Trophoblast cell (in vitro differentiated cells and primary cell): ENCODE measurements at places on chromosomes 11 and 22.
A peak's percentile ranks its signal among the peaks of the same experiment; 100 is the strongest.

DNA sequence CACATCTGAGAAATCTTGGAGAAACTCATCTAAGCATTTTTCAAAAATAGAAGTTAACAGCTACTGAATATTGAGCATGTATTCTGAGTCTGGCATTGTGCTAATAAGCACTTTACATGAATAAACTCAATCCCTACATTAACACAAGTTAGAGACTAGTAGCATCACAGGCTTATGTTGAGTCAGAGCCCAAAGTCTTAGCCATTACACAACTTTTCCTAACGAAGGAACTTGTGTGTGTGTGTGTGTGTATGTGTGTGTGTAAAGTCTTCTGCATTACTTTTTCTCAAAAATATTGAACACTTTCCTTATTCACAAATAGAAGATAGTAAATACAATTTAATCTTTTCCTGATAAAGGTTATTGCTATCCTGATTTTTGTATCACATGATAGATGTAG, 8.7 kb upstream of the CLPB start:
- no peak for DNase-seq

- DNase-seq: no peak
Observed at GRCh38 chr11:117441146-117441975, 113.7 kb downstream of the CEP164 start.

GRCh38 chr11:6663794-6664469, 8.3 kb upstream of the DCHS1 start:
- DNase-seq: no peak

DNA sequence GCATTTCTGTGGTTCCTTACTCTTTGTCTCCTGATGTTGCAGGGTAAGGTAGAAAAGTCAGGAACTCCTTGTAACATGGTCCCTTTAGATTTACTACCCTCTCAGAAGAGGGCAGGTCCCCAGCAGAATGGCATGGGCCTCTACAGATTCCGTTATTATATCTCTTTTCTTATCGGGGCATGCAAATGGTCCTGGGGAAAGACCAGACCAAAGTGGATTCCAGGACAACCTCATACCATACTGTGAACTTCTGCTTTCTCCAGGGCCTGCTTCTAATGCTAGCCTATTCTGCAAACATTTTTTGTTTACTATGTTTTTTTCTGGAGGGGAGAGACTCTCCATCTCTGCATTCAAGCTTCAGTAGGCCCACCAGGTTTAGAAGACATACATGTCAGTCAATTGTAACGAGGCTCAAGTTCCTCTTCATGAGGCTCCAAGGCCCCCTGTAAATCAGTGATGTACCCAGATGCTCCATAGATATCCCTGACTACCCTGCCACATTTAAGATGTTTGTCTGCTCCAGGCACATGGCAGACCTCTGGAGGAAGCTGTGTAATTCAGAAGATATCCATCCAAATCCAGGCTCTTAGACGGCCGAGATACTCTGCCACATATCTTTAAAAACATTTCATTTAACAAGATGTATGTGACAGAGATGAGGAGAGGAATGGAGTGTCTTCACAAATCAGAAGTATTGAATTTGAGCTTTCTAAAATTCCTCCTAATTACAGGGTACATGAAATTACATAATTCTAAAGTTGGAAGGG, 8.5 kb upstream of the ME3 start:
- no peak for DNase-seq

- DNase-seq: no peak
Observed at GRCh38 chr11:72688929-72689328, 14.7 kb upstream of the PDE2A start.

DNA sequence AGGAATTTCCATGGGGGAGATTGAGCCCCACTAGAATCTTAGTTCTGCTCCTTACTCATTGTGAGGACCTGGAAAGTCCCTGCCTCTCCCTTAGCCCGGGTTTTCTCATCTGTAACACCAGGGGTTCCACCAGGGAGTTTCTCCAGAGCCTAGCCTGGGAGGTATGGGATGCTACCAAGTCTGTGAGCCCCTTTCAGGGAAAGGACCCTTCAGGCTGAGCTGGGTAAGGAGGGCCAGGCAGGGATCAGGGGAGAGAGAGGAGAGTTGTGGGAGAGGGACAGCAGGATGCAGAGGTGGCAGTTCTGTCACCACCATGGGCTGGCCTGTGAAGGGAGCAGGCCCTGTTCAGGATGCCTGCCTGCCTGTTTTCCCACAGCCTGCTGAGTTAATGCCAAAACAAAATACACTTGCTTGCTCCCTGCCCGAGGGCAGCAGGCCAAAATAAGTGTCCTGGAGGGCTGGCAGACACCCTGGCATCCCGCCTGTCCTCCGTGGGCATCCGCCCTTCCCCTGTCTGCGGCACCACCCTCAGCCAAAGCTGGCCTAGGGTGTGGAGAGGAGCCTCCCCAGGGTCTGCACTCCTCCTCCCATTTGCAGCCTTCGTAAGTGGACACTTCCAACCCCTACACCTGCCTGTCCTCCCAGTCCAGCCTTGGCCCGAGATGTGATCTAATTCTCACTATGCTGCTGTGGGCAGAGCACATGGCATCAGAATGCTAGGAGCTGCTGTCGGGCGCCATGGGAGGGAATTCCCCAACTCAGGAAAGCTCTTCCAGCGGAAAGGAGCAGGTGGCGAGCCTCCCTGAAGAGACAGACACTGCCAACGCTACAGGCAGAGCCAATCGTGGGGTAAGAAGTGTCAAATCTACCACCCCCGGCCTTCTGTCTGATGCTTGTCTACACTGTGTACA, 5.9 kb upstream of the FCHSD2 start:
- DNase-seq: no peak

- no peak for DNase-seq
Observed at GRCh38 chr11:72706579-72706978, 32.4 kb upstream of the PDE2A start.

- DNase-seq: no peak
Observed at GRCh38 chr22:48919187-48919590, 908.5 kb downstream of the BRD1 start.

DNA sequence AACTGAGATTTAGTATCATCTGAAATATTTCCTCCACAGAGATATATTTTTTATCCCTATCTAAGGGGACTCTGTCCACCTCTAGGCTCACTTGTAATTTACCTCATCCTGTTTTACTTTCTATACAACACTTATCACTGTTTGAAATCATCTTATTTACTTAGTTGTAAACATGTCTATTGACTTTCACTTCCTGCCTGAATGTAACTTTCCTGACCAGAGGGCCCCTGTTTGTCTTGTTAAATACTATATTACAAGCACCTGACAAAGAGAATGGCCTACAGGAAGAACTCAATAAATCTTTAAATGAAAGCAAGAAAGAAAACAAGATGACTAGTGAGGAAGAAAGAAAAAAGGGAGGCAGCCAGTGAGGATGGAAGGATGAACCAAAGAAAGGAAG, 1727.5 kb downstream of the LRRC4C start:
- DNase-seq: no peak

DNA sequence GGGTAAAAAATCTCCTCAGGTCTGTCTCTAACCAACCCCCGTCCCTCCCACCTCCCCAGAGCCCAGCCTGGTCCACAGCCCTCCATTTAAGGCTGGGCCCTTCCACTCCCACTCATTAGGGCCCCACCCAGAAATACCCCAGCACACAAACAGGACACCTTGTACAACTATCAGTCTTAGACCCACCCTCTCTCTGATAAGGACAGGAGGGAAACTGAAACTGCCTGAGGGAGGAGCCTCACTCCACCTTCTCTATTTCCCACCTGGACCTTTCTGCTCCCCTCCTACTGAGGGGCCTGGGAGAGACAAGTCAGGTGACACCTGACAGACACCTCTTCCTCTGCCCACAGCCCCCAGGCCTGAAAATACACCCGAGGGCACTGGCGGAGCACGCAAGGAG, 90.2 kb downstream of the PLEKHA7 start:
- no peak for DNase-seq

- no peak for DNase-seq
Observed at GRCh38 chr11:109247071-109247470, 174.9 kb upstream of the C11orf87 start.

GRCh38 chr11:103257360-103257759, 148.1 kb downstream of the DYNC2H1 start:
- DNase-seq: no peak

GRCh38 chr22:30007361-30007760, 72.9 kb upstream of the HORMAD2 start:
- DNase-seq: no peak

- DNase-seq: no peak
Observed at GRCh38 chr22:45254388-45254787, 13.7 kb upstream of the KIAA0930 start.

GRCh38 chr11:62974848-62975522, 9.8 kb downstream of the SLC22A6 start:
- no peak for DNase-seq

DNA sequence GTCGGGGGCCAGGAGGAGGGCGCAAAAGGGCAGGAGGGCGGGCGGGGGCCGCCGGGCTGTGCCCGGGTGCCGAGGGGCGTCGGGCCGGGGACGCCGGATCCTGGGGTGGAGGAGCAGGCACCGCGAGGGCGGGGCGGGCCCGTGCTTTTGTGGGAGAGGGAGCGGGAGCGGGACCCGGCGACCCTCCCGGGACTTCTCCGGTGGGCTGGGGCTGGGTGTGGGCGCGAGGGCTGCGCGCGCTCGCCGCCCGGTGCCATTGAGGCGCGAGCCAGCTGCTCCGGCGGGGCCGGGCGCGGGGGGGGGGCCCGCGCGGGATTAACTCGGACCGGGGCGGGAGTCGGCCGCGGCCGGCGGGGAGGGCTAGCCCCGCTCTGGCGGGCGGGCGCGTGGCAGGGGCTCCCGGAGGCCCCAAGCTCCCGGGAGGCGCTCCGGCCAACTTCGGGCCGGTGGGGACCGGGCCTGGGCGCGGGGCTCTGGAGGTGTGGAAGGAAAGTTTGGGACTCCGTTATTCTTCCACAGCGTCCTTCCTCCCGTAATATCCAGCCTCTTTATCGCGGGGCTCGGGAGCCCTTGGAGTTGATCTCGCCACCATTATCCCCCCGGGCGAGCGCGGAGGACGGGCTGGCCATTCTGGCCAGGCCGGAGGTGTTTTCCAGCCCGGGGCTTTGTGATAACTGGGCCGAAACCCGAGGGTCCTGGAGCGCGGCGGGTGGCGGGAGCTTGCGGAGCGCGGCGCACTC, 936 bp downstream of the CECR2 start:
- DNase-seq: no peak

GRCh38 chr11:87391496-87391895, 353.8 kb downstream of the TMEM135 start:
- DNase-seq: no peak

DNA sequence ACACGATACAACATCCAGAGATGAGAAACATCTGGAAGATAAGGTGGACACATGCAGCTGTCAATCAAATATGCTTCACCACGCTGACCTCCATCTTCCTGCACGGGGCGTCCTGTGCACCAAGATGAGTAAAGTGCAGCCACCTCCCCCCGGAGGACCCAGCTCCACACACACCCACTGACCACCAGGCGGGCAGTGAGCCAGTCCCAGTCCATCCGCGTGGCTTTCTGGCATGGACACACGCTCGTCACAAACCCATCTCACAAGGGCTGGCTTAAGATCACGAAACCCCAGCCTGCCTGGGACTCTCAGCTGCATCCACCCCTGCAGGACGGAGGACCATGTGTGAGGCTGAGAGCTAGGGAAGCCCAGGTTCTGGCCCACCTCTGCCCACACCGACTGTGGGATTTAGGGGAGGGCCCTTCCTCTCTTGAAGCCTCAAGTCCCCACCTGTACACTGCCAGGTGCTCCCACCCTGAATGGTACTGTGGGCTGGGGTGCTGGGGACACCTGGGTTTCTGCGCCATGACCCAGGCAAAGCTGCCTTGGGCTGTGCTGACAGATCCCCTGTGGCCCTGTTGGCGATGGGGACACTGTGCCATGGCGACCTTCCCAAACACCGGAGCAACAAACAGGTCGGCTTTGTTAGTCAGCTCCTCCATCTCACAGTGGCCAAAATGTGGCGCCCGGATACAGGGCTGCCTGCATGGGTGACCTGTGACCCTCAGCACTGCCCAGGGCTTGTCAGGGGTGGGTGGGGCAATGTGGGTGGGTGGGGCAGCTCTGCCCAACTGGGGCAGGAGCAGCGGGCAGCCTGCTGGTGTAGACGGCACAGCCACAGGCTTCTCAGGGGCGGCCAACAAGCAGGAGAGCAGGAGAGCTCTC, 629.0 kb downstream of the TBC1D22A start:
- no peak for DNase-seq

DNA sequence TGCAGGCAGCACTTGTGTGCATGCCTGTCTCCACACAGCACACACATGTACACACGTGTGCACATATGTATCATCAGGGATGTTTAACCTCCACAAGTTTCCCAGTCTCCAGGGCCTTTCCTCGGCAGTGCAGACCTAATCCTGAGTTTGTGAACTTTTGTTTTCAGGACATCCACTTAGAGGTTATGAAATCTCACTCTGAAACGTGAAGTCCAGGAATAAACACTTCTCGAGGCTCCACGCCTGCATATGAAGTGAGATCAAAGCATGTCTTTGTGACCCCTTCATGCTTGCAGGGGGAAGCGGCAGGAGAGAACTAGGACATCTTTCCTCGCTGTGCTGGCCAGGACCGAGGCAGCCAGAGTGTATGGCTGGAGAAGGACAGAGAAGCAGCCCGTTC, 3.1 kb downstream of the SHISAL1 start:
- DNase-seq: no peak

GRCh38 chr22:46951973-46952372, 189.5 kb downstream of the TBC1D22A start:
- DNase-seq: no peak

DNA sequence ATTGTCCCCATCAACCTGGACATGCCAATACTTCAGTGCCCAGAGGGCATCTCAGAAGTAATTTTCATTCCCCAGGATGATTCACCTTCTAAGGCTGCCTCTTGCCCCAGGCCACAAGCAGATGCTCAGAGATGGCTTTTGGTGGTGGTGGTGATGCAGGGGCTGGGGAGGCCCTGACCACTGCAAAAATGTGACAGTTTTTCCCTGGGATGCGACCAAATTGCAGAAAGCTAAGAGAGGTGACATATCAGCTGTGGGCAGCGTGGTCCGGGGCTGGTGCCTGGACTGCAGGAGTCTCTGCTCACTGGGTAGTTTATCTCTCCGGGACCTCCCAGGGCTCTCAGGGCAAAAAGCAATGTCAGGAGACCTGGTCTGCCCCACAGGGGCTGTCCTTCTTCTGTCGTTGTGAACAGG, 39.7 kb upstream of the ACCSL start:
- DNase-seq: peak; percentile 95

DNA sequence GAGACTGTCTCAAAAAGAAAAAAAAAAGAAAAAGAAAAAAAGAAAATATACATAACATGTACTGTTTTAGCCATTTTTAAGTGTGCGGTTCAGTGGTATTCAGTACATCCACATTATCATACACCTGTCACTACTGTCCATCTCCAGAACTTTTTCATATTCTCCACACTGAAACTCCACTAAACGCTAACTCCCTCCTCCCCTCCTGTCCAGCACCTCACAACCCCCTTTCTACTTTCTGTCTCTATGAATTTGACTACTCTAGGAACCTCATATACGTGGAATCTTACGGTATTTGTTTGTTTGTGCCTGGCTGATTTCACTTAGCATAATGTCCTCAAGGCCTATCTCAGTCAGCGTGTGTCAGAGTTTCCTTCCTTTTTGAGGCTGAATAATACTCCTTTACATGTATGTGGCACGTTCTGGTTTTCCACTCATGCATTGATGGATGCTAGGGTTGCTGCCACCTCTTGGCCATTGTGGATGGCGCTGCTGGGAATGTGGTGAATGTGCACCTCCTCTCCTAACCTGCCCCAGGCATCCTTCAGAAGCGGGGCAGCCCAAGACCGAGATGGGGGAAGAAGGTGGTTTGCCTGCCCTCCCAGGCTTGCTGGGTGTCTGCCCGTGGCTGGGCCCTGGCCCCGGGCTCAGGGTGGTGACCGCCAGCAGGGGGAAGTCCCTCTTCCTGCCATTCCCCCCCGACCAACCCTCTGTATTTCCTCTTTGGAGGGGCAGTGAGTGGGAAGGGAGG, 60.5 kb downstream of the BCR start:
- peak; percentile 33 for DNase-seq

- DNase-seq: no peak
Observed at GRCh38 chr11:2307501-2308331, 5.9 kb downstream of the TSPAN32 start.
